Midbrain (tissue), 1 donor: ENCODE measurements at places on chromosomes 2 and 18.
A peak's percentile ranks its signal among the peaks of the same experiment; 100 is the strongest.

GRCh38 chr2:714005-714741 lies 37.0 kb upstream of the TMEM18 start:
- peak; percentile 28 for DNase-seq

DNA sequence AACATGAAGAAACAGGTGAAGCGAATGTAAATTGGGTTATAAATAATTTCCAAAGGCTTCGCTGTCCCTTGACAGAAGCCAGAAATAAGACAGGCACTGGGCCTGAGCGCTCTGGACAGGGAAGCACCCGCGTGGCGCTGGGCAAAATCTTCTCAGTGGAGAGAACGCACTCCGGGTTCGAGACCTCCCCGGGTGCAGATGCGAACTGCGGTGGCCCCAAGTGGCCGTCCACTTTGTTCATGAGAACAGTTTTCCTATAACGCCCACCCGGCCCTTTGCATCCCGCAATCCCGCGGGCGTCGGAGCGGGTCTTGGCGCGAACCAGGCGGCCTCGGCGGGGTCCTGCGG lies 651 bp upstream of the DPYSL5 start:
- peak; percentile 28 for DNase-seq

- no peak for DNase-seq
Measured at GRCh38 chr18:48163738-48164115, 233.3 kb upstream of the SMAD2 start.

DNA sequence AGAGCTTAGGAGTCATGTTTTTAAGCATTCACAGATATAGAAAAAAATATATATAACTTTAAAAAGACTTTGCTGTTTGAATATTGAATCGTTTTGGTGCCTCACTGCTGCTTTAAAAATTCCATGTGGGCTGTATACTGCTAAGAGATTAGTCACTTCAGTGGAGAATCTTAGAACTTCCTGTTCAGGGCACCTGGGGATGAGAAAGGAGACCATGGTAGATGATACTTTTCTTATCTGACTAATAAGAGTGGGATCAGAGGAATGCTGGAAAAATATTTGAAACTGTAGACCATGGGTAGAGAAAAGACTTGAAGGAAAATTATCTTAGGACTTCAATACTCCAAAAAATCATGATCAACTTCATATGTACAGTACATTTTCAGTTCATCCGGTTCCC lies 442.2 kb upstream of the SETBP1 start:
- no peak for DNase-seq

- DNase-seq = no peak
Measured at GRCh38 chr18:33356735-33357134, 83.8 kb downstream of the CCDC178 start.

DNA sequence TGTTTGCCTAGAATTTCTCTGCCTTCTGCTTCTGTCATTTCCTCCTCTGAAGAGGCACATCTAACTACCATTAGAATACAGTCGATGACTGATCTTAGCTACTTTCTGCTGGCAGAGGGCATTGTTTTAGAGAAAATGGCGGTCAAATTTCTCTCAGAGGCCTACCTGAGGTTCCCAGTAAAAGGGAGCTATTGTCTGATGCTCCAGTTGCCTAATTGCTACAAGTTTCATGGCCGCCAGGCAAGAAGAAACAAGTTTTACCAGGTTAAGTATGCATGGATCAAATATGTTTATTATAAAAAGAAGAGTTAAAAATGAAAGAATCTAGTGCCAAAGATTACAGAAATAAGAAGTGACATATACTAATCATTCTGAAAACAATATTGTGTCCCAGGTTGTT lies 416.6 kb downstream of the DSC3 start:
- DNase-seq = no peak

DNA sequence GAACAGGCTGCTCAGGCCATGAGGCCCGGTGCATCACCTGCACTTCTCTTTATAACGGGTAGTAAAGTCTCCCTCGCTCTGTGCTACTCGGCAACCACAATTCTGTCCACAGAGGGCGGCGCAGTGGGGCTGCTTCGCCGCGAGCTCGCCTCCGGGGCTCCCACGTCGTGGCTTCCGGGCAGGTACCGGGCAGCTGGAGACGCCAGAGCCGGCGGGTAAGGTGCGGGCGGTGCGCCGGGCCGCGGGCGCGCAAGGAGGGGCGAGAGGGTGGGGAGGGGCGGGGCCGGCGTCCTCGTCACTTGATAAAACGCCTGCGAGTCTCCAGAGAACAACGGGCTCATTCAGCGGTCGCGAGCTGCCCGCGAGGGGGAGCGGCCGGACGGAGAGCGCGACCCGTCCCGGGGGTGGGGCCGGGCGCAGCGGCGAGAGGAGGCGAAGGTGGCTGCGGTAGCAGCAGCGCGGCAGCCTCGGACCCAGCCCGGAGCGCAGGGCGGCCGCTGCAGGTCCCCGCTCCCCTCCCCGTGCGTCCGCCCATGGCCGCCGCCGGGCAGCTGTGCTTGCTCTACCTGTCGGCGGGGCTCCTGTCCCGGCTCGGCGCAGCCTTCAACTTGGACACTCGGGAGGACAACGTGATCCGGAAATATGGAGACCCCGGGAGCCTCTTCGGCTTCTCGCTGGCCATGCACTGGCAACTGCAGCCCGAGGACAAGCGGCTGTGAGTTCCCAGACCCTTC lies at the start of gene ITGA6:
Gene ITGA6 (plus strand): TSS at position 331 of the 734 bp plus-strand sequence.
- peak; percentile 82 for DNase-seq

- no peak for DNase-seq
Measured at GRCh38 chr2:140586379-140586778, 1544.4 kb downstream of the LRP1B start.

DNA sequence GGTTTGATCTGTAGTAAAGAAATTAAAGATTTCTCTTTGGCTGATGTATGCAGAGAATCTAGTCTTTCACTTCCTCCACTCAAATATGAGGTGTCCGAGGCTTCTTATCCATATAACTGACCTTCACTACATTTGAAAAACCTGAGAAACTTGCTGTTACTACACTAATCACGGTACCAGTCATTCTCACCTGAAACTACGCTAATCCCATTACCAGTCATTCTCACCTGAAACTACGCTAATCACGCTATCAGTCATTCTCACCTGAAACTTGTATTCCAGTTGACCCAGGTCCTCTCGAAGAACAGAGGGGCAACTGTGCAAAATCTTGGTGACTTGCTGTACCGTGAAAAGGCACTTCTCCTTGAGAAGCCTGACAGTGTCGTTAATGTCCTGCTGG lies 5.1 kb downstream of the MTERF4 start:
- DNase-seq = no peak

- no peak for DNase-seq
Measured at GRCh38 chr2:46229134-46230063, 67.8 kb upstream of the EPAS1 start.

DNA sequence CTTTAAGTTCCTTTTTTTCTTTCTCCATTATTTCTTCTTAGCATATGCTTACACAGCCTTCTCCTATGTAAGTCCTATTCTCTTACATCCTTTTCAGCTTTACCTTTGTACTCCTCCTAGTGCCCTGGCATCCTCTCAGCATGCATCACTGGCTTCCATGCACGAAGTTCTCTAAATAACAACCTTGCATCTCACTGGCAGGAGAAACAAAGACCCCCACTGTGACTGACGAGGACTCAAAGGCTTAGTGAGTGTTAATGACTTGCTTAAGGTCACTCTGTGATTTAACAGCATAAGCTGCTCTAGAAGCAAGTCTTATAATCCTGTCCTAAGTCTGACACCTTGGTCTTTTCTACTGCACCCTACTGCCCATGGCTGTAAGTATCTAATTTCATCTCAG lies 1236.0 kb upstream of the CELF4 start:
- no peak for DNase-seq

- DNase-seq = no peak
Measured at GRCh38 chr2:82027921-82028615, 1723.5 kb upstream of the LRRTM1 start.
